ENCODE measurements at places on chromosomes 3 and 15. TPM values are rescaled to one million over a fixed set of nuclear protein-coding genes. Genes with fewer than 3 reads are reported as not detected.

Gene NEK10
- 1.2 TPM for total RNA-seq

Gene FGF7
- total RNA-seq = 3.2 TPM

Gene NMB
- total RNA-seq = 36.2 TPM

Gene C3orf22
- not detected for total RNA-seq

Gene CILP
- total RNA-seq = not detected

Gene UBAP1L
- 0.12 TPM for total RNA-seq

Measured in RPMI7951 (cell line).